ENCODE measurements at places on chromosomes 5 and 9.
A peak's percentile ranks its signal among the peaks of the same experiment; 100 is the strongest.

- DNase-seq: no peak
These were observed 78.3 kb upstream of the SEMA6A start for GRCh38 chr5:116652903-116653302.

- no peak for DNase-seq
These were observed 206.4 kb upstream of the CDKN2B start for GRCh38 chr9:22215521-22215920.

- DNase-seq: peak; percentile 3
These were observed 46.2 kb downstream of the PCA3 start for GRCh38 chr9:76810377-76810957.

GRCh38 chr5:55036477-55036876 lies 12.4 kb downstream of the GZMK start:
- no peak for DNase-seq

DNA sequence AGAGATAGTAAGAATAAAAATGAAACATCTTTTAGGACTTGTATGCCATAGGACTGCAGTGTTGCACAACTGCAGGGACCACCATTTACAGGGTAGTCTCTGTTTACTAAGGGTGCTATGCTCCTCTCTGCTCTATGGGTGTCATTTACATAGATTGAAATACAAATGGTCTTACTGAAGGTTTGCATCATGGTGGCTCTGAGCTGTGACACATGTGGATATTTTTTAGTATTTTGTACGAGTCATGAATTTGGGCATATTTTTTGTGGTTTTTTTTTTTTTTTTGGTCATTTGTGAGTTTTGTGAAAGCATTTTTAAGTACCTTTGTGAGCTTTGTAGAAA lies 47.4 kb downstream of the CSNK1G3 start:
- no peak for DNase-seq

DNA sequence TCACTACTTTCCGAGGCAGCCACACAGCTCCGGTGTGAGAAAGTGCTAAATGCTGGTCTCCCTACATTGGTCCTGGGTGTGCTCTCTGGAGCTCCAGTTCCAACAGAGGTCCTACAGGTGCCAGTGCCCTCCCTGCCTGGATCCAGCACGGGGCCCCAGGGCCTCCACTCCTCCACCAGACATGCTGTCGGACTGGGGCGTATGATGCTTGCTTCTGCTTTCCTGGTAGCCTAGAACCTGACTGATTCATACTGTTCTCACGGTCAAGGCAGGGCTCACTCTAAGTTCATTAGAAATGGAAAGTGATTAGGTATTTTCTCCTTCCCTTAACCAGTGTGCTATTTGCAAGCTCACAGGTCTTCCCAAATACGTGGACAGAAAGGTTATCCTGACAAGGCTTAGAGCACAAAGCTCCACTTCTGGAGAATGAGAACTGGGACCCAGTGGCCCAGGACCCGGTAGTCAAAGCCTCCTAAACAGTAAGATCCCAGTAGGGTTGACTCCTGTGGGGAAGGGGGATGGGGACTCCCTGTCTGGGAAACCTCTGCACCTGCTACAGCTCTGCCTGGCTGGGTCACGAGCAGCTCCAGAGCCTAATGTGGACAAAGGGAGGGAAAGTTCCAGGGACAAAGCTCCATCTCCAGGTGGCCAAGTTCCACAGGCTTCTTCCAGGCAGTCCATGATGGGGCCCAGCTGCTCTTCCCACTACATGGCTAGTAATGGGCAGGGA lies 98.1 kb downstream of the PAX5 start:
- no peak for DNase-seq

DNA sequence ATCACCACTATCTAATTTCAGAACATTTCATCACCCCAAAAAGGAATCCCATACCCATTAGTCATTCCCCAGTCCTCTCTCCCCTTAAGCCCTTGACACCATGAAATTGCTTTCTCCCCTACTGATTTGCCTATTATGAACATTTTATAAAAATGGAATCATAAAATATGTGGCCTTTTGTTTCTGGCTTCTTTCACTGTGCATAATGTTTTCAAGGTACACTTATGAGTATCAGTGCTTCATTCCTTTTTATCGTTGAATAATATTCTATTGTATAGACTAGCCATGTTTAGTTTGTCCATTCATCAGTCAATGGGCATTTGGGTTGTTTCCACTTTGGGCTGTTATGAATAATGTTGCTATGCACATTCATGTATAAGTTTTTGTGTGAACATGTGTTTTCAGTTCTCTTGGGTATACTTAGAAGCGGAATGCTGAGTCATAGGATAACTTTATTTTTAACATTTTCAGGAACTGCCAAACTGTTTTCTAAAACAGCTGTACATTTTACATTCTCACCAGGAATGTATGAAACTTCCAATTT lies 40.4 kb upstream of the FGF1 start:
- no peak for DNase-seq

GRCh38 chr5:9847631-9848030 lies 217.5 kb upstream of the TAS2R1 start:
- DNase-seq: no peak

DNA sequence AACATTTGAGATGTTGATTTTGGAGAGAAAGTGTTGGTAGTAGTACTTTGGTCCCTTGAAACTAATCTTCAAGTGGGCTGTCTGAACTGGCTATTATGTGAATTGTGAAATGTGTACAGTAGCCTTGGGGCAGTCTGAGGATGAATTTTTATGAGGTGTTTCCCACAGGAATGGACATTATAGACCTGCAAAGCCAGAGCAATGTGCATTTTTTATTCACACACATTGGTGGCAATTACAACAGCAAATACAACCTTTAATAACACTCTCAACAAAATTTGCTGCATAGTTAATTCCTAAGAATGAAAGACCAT lies 147.0 kb downstream of the PAM start:
- no peak for DNase-seq

DNA sequence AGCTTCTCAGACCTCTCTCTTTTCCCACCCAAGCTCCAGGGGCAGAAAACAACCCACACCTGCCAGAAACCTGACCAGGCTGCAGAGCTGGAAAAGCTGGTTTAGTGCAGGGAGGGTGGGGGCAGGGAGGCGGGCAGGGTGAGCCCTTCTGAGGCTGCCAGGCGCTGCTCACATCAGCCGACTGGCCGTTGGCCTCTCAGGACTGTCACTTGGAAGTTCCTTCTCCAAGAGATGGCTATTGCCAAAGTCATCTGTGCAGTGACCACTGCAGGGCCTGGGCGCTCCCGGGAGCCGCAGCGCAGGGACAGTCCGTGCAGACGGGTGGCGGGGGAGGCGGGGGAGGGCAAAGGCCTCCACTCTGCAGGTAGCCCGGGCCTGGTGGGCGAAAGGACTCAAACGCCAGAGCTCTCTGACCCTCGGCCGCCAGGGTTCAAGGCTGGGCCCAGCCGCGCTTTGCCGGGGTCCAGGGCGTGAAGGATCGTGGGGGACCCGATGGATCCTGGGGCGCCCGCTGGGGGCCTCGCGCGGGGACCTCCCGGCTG lies 205.0 kb upstream of the IER5L start:
- DNase-seq: no peak

DNA sequence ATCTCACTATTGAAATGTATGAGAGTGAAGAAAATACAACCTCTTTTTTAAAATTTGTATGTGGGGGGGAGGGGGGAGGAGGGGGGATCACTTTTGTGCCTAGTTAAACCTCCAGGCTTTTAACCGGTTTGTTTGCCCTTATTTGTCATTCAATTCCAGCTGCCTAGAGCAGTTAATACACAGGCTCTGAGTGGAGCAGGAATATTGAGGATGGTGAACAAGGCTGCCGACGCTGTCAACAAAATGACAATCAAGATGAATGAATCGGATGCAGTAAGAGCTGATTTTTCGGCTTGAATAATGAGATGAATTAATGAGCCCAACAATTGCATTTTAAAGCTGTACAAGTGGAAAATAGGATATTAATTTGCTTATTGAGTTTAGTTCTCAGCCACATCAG lies 28.7 kb upstream of the SNX24 start:
- no peak for DNase-seq

DNA sequence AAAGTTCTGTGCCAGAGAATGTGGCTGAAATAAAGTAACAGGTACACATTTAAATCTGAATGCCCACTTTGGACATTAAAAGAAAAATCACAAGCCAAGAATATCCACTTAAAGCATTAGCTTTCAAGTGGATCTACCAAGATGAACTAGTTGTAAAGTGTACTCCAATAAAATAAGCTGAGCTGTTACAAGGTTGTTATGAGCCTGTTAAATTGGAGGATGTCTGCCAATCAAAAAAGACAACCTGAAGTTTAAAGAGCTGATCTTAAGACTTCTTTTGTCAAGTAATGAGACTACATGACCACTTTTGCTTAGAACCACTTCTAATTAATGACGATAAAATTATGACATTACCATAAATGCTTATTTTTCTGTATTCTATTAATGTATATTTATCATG lies 2.4 kb downstream of the FAM200C start:
- no peak for DNase-seq

DNA sequence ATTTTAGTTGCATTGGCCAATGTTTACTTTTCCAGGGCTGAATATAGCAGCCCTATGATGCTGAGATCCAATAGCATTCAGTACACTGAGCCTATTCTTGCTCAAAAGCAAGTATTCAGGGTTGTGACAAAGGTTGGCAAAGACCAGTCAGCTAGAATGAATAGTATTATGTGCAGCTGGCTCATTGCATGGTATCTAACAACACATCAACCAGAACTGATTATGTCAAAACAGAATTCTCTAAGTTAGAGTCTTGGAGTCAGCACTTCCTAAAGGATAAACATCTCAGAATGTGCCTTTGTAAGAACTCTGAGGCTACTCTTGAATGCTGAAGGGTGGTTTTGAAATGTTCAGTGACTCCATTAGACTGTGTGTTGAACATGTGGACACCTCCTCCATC lies 774.5 kb upstream of the RGMB start:
- DNase-seq: no peak

GRCh38 chr9:34664281-34665066 lies 2.0 kb upstream of the CCL27 start:
- DNase-seq: peak; percentile 75

GRCh38 chr5:45680950-45681349 lies 15.2 kb downstream of the HCN1 start:
- DNase-seq: no peak

- DNase-seq: no peak
These were observed 12.4 kb downstream of the KCNV2 start for GRCh38 chr9:2729721-2730120.

- DNase-seq: no peak
These were observed 80.1 kb downstream of the FBXW11 start for GRCh38 chr5:171926311-171926710.

DNA sequence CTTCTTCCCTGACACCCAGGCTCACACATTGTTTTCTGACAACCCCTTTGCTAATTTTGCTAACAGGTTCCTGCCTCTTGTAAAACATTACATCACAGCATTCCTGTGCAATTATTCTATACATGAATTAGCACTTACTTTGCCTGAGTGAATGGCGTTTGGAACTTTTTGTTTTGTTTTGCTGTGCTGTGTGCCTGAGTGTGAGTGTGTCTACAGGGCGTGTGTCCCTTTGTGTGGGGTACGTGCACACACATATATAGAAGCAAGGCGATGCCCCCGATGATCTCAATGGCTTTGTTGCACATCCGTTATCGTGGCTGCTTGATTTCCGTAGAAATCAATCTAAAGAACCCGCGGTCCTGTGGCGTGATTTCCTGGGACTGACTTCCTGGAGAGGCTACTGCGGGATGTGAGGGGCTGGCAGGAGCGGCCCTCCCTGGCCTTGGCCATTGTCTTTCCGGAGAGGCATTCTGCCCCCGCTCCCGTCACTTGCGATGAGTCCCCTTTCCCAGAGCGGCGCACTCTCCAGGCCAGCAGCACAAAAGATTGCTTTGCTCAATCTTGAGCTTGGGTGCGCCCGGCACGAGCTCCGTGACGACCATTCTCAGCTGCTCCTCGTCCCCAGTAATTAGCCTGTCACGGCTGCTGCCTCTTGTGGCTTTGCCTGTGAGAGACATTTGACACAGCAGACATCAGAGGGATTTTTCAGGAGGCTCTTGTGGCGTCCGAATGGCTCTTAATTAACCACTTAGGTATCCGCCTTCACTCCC lies 398.1 kb upstream of the IRX1 start:
- DNase-seq: no peak

- no peak for DNase-seq
These were observed 182.3 kb downstream of the MACROH2A1 start for GRCh38 chr5:135216471-135217343.

GRCh38 chr9:20111173-20111843 lies 322.5 kb upstream of the SLC24A2 start:
- no peak for DNase-seq

DNA sequence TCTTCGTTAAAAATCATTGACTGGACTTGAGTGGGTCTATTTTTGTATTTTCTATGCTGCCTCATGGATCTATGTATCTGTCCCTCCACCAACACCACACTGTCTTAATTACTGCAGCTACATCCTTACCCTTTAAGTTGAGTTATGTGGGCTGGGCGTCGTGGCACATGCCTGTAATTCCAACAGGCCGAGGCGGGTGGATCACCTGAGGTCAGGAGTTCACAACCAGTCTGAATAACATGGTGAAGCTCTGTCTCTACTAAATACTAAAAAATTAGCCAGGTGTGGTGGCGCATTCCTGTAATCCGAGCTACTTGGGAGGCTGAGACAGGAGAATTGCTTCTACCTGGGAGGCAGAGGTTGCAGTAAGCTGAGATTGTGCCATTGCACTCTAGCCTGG lies 48.2 kb downstream of the XRCC4 start:
- DNase-seq: no peak

DNA sequence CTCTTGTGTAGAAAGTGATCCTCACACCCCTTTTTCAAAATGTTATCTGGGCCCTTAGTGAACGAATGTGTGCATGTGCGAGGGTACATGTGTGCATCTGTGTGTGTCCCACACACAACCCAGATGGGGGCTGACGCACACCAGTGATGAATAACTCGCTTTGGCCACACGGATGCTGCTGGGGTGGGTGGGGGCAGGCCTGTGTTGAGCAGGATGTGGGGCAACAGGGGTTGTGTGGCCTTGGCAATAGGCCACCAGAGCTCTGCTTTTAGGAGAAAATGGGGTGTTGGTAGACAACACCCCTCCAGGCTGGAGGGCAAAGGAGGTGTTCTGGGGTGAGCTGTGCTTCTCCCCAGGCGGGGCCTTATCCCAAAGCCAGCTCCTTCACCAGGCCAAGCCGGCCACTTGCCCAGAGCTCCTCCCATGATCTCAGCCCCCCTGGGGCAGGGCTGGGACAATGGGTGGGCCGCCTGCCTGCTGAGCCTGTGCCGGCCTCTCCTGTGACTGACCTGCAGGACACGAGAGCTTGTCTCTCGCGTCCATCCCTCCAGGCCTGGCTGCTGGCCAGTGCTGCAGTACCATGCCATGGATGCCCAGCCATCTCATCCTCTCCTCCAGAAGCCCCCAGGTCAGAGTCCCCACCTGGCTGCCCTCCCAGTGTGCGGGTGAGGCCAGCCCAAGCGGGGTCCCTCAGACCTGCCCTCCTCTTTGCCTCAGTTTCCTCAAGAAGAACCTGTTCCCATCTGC lies 1.7 kb downstream of the DBN1 start:
- no peak for DNase-seq

DNA sequence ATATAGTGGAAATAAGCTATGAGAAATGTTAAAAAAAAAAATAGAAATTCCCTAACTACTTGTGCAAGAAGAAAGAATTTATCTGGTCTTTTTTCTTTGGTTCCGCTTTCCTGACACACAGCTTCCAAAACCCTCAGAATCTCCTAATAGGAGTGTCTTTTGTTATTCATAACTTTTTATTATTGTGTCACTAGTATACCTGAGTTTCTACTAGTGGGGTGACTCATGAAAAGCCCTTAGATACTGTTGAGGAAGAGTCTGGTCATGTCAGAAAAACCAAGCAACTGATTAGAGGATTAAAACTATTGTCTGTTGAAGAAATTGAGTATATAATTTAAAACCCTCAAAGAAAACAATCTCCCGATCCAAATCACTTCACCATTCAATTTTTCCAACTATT lies 152.8 kb upstream of the IFNE start:
- no peak for DNase-seq

All from stimulated activated CD4-positive, alpha-beta T cell treated with anti-CD3 and anti-CD28 coated beads, Interleukin-1b, Interleukin-23, amount 100 ng/mL, for 48 hours (primary cell).